Fibroblast of skin of scalp (primary cell): ENCODE measurements at places on chromosomes 5 and 9.

- no peak for DNase-seq
These were observed 61.2 kb upstream of the SELENOP start for GRCh38 chr5:42872865-42873264.

- DNase-seq: no peak
These were observed 261.8 kb downstream of the NR3C1 start for GRCh38 chr5:143141652-143142051.

GRCh38 chr9:127944586-127945218 is 7.0 kb upstream of the DPM2 start:
- DNase-seq: no peak

DNA sequence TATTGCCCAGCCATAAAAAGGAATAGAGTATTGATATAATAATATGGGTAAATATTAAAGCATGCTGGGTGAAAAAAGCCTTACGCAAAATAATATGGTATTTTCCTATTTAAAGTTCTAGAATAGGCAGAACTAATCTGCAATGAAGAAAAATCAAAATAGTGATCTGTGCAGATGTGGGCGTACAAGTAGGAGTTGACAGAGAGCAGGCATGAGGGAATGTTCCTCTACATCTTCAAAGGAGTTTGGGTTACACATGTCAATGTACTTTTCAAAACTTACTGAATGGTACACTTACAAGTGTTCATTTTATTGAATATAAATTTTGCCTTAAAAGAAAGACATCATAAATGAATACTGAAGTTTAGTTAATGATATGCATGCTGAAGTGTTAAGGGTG is 33.0 kb upstream of the ZBED3 start:
- DNase-seq: no peak

DNA sequence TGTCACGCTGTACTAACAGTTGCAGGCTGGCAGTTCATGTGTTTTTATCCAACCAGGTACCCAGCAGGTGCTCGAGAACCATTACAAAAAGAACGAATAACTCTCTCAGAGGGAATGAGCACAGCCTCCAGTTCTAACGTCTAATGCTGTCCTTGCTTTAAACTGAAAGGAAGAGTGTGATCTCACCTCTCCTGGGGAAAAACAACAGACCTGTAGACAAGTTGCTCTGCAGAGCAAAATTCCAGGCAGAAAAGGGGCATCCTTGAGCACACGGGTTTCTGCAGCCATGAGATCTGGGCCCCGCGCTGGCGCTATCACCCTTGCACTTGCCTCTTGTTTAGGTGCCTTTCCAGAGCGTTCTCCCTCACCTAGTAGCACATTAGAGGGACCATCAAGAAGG is 92.5 kb upstream of the DNAH5 start:
- DNase-seq: no peak

DNA sequence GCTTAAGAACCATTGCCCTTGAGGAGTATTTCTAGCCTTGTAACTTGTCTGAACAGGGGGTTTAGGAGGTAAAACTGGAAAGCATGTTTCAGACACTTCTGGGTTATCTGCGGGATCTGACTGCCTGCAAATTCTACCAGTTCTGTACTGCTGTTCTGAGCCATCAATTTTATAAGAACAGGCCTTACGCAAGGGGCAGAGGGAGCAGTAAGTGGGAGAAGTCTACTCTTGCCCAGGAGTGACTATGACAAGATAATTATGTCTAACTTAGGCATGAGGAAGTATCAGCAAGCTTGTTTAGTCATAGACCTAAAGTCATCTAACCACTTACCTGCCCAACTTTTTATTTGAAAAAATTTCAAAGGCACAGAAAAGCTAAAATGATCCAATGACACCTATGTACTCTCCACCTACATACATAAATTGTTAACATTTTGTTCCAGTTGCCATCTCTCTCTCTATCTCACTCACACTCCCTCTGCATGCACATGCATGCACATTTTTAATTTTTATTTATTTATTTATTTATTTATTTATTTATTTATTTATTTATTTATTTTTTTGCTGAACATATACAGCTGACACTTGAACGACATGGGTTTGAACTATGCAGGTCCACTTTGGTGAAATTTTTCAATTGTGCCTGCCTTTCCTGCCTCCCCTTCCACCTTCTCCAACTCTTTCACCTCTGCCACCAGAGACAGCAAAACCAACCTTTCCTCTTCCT is 18.4 kb upstream of the DEPDC1B start:
- DNase-seq: no peak

DNA sequence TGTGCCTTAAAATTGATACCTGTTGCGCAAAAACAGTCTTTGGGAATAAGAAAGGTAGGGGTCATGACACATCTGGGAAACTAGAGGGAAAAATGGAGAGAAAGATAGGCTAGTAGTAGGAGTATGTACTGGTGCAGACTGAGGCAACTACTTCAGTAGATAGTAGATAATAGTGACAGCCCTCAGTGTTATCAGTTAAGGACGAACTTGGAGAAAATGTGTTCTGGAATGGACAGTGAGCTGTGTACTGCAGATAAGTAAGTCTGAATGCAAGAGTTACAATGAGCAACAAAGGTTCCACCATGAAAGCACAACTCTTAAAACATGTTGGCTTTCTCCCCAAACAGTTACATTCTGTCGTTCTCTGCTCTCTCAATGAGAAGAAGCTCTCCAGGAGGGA is 6.5 kb upstream of the INSL6 start:
- no peak for DNase-seq
